ENCODE measurements at places on chromosomes 11 and 22. TPM values are rescaled to one million over a fixed set of nuclear protein-coding genes. Genes with fewer than 3 reads are reported as not detected.

SLC37A2 gene
- 1.8 TPM for total RNA-seq

DNA sequence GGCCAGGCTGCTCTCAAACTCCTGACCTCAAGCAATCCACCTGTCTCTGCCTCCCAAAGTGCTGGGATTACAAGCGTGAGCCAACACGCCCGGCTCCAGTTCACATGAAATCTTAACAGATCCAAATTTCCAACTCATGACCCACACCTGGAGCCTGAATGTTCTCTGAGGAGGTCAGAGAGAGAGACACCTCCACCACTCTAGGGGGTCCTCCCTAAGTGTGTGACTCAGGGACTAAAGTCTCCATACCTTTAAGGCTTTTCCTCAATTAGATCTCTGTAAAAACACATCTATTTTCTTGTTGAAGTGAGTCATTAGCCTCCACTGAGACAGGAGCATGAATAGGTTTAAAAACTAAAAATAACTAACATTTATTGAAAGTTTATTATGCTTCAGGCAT, 376.4 kb downstream of the CADM1 start:
- DNase-seq: no peak

DNA sequence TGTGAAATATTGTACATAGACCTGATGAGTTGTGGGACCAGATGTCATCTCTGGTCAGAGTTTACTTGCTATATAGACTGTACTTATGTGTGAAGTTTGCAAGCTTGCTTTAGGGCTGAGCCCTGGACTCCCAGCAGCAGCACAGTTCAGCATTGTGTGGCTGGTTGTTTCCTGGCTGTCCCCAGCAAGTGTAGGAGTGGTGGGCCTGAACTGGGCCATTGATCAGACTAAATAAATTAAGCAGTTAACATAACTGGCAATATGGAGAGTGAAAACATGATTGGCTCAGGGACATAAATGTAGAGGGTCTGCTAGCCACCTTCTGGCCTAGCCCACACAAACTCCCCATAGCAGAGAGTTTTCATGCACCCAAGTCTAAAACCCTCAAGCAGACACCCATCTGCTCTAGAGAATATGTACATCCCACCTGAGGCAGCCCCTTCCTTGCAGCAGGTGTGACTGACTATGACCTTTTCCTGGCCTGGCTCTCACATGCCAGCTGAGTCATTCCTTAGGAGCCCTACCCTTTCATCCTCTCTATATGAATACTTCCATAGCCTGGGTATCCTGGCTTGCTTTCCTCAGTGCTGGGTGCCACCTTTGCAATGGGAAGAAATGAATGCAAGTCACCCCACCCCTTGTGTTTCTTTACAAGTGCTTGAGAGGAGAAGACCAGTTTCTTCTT, 12.3 kb downstream of the PIK3IP1 start:
- no peak for DNase-seq

- no peak for DNase-seq
These were observed 4.8 kb upstream of the FBXO7 start for GRCh38 chr22:32469799-32470212.

GRCh38 chr22:40651057-40651456, 14.5 kb upstream of the MRTFA start:
- no peak for DNase-seq

Measured in gastrocnemius medialis (tissue), 4 donors.